Body of pancreas (tissue), 4 donors: ENCODE measurements at places on chromosomes 5 and 9. TPM values are rescaled to one million over a fixed set of nuclear protein-coding genes. Genes with fewer than 3 reads are reported as not detected.
A peak's percentile ranks its signal among the peaks of the same experiment; 100 is the strongest.

FAM163B gene
- 0.78 TPM for total RNA-seq

- no peak for DNase-seq
Measured at GRCh38 chr5:134494780-134495179, 30.7 kb upstream of the JADE2 start.

- DNase-seq, result no peak
Measured at GRCh38 chr9:110140276-110140675, 67.7 kb downstream of the C9orf152 start.

ARL10 gene
- 3.3 TPM for total RNA-seq

DNA sequence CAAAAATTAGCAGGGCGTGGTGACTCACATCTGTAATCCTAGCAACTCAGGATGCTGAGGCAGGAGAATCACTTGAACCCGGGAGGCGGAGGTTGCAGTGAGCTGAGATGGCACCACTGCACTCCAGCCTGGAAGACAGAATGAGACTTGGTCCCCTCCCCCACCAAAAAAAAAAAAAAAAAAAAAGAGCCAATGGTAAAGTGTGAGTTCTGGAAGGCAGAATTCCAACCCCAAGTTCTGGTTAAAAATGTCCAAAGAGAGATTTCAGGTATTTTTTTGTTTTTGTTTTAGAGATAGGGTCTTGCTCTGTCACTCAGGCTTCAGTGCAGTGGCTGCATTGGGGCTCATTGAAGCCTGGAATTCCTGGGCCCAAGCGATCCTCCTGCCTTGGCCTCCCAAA is 1.6 kb upstream of the SET start:
- DNase-seq, result no peak

SLC36A2 gene
- total RNA-seq, result not detected

OTP gene
- not detected for total RNA-seq

- DNase-seq, result no peak
Measured at GRCh38 chr9:28001096-28001495, 427.8 kb upstream of the C9orf72 start.

PDE6A gene
- total RNA-seq, result not detected

FRMPD1 gene
- total RNA-seq, result 0.66 TPM

- no peak for DNase-seq
Measured at GRCh38 chr9:120555839-120556238, 24.1 kb downstream of the CDK5RAP2 start.

DNA sequence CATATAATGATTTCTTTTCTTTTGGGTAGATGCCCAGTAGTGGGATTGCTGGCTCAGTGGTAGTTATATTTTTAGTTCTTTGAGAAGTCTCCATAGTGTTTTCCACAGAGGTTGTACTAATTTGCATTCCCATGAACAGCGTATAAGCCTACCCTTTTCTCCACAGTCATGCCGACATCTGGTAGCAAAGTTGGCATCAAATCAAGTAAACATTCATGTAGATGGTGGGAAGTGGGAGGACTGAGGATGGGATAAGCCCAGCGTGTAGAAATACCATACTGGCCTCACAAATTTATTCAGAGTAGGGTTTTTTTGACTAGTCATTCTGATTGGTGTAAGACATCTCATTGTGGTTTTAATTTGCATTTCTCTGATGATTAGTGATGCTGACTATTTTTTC is 115.4 kb downstream of the EGFLAM start:
- DNase-seq, result no peak

- no peak for DNase-seq
Measured at GRCh38 chr9:100066539-100066938, 32.3 kb downstream of the ERP44 start.

TRIO gene
- total RNA-seq, result 62.0 TPM

DNA sequence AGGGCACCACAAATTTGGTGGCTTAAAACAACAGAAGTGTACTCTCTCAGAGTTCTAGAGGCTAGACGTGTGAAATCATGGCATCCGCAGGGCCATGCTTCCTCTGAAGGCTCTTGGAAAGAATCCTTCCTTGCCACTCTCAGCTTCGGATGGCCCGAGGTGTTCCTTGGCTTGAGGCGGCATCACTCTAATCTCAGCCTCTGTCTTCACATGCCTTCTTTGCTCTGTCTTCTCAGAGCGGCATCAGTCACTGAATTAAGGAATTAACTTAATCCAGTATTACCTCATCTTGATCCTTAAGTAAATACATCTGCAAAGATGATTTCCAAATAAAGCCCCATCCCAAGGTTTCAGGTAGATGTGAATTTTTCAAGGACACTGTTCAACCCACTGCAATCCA is 211.1 kb upstream of the TRIM32 start:
- no peak for DNase-seq

DNA sequence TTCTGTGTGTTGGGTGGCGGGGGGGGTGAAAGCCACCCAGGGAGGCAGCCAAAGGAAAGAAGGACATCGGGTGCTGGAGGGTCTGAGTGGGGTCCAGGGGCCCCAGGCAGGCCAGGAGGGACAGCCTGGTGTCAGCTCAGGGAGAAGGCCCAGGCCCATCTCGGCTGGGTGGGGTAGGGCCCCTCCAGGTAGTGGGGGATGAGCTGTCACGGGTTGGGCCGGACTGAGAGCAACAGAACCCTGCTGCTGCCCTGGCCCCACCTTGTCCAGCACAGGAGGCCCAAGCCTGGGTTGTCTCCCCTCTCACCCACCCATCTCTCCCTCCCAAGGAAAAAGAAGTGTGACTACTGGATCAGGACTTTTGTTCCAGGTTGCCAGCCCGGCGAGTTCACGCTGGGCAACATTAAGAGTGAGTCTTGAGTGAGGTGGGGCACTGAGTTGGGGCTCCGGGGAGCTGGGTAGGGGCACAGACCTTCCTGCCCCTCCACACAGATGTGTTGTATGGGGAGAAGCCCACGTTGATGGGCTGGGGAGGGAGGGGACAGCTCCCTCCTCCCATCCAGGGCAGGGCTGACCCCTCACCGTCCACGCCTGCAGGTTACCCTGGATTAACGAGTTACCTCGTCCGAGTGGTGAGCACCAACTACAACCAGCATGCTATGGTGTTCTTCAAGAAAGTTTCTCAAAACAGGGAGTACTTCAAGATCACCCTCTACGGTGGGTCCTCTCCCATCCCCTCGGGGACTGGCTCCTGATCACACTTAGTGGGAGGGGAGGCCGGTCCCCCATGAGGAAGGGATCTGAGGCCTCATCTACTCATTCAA is 2.3 kb downstream of the LCN2 start:
- DNase-seq, result no peak

- DNase-seq, result no peak
Measured at GRCh38 chr5:7848296-7848695, 2.6 kb downstream of the CFAP90 start.

SERF1A gene
- total RNA-seq, result 7.3 TPM

GFI1B gene
- total RNA-seq, result not detected

GRCh38 chr5:136113606-136114005 is 19.0 kb upstream of the SMAD5 start:
- DNase-seq, result no peak

GRCh38 chr9:98536542-98537173 is 172.1 kb downstream of the GABBR2 start:
- DNase-seq, result no peak

PROB1 gene
- 0.52 TPM for total RNA-seq

- DNase-seq, result peak; percentile 85
Measured at GRCh38 chr5:179806250-179807048, at the start of gene MGAT4B. TSS of gene MGAT4B (minus strand) at chr5:179806866. CDS start at chr5:179806583, 283 bp downstream.

DNA sequence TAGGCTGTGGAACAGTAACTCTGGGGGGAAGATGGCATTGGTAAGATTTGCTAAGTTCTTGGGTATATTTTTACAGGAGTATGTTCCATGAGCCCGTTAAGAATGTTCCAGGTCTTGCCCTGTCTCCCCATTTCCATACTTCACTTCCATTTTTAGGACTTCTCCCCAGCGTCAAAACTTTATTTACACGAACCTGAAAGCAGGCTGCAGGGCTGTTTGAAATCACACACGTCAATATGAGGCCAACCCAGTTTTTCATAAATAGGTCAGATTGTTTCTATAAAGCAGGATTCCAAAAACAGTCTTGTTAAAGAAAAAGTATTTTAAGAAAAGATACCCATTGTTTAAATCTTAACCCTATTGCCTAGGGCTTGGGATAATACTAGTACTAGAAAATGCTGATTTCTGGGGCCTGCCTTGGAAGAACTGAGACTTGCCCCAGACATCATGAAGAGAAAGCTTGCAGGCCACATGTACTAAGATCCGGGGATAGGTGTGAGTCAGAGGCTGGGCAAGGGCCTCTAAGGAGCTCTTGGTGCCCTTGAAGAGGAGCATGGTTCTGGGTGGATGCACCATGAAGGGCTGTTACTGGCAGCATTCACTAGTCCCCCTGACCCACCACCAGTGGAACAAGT is 24.2 kb downstream of the TRIO start:
- no peak for DNase-seq

DNA sequence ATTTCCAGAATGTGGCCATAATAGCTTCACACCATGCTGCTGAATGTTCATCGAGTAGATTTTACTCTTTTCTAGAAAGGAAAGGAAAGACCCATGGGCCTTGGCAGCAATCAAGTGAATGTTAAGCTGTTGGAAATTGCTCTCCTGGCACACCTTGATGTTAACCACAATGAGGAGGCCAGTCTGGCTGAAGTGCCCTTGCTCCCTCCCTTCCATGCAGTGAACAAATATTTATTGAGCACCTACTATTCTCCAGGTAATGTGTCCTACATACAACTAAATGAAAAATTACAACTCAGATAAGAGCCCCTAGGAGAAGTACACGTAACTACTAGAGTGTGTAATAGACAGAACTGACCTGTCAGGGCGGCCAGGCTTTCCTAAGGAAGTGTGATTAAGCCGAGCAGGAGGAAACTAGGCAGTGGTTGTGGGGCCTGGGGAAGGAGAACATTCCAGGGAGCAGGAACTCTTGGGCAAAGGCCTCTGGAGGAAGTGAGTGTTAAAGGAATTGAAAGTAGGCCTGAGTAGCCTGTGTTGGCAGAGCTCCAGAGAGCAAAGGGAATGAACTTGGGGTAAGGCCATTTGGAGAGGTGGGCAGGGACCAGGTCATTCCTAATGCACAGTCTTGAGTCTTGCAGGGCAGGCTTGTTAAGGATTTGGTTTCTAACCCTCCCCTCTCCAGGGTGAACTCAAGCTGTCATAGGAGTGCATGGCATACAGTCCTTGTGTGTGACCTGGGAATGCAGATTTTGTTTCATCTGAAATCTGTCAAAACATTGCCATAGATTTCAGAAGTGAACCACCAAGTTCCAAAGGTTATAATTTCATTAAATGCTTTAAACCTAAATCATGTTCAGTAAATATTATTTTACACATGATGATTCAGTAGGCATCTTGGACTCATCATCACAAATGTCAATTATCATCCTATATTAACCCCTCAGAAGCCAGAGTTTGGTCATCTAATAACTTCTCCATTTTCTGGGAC is 9.0 kb upstream of the ZSWIM6 start:
- no peak for DNase-seq

SLC44A1 gene
- 15.5 TPM for total RNA-seq

WDR38 gene
- 0.78 TPM for total RNA-seq
